ENCODE measurements at places on chromosomes 6 and 20. TPM values are rescaled to one million over a fixed set of nuclear protein-coding genes. Genes with fewer than 3 reads are reported as not detected.

The EYS gene
- total RNA-seq, result under 0.01 TPM

The ATP6V1G2 gene
- 0.36 TPM for total RNA-seq

The TGM3 gene
- not detected for total RNA-seq

The AGER gene
- 0.36 TPM for total RNA-seq

The PTPRT gene
- not detected for total RNA-seq

The ADTRP gene
- total RNA-seq, result 2.7 TPM

The GRM4 gene
- 0.09 TPM for total RNA-seq

The MAS1L gene
- total RNA-seq, result not detected

The BPIFB2 gene
- not detected for total RNA-seq
